ENCODE measurements at places on chromosomes 6 and 20.

DNA sequence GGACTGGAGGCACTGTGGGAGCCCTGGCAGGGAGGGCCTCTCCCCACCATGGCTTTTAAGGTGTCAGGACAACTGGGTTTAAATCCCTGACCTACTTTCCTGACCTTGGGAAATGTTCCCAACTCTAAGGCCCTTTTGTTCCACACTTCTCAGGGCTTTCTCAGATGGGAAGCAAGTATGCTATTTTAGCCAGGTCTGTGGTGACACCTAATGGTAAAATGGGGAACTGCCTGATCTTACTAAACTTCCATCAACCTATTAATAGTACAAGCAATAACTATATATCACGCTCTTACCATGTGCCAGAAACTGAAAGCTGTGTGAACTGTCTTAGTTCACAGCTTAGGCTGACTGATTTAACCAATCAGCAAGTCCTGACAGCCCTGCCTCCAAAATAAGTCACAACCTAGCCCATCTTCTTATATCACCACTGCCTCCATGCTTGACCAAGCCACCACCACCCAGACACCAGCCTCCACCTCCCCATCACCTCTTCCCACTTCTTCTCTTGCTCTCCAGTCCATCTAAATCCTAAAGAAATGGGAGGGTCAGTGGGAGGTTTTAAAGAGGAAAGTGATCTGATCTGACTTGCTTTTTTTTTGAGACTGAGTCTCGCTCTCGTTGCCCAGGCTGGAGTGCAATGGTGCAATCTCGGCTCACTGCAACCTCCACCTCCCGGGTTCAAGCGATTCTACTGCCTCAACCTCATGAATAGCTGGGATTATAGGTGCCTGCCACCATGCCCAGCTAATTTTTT is 6.9 kb upstream of the BLCAP start:
- peak; percentile 67 for DNase-seq

- no peak for DNase-seq
Measured at GRCh38 chr20:18436847-18437246, 30.0 kb downstream of the DZANK1 start.

- no peak for DNase-seq
Measured at GRCh38 chr6:65745614-65746013, 38.6 kb upstream of the EYS start.

DNA sequence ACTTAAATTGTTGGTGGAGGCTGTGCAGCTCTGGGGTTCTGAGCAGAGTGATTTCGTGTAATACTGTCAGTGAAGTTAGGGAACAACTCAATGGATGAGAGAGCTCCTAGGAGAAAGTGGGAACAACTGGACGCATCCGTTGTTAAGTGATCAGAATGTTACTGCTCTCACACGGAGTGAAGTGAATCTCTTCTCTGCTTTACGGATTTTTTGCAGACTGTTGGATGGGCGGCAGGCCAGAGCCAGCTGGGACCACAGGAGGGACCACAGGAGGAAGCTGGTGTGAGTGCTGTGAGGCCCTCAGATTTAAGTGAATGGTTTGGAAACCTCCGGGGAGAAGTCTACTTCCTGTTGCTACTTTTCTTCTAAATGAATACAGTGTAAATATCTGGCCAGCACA is 23.7 kb upstream of the PPP1R14C start:
- no peak for DNase-seq

- DNase-seq = no peak
Measured at GRCh38 chr6:39166912-39167290, 51.9 kb upstream of the SAYSD1 start.

DNA sequence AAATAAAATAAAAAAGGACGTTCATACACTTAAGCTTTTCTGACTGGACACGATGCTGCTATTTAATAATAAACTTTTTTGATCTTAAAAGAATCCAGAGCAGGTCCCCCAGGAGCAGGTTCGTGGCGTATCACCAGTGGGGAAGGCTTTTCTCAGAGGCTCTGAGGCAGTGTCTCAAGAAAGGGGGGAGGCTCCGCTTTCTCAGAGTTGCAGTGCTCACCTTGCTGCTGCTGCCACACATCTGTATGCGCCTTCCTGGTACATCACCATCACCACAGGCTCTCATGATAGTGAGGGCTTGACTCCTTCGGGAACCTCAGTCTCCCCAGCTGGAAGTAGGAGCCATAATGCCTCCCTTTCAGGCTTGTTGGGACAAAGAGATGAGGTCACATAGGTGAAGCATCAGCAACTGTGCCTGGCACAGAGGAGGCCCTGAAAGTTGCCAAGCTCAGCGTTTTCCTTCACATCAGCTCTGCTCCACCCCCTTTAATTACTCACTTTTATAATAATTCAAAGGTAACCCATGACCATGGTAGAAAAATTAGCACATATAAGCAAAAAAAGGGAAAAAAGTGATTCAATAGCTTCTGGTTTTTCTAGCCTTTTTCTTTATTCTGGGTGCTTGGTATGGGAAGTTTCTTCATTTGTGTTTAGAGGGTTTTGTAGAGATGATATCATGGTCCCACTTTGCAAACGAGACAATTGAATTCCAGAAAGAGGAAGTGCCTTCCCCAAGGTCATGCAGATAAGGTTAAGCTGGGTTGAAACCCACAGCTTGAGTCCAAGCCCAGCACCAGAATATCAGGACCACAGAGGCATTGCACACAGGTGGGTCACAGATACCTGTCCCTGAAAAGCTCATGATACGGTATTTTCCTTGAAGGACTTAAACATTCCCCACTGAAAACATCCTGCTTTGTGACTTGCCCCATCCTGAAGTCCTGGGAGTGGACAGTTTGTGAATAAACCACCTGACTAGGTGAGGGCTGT is 24.5 kb downstream of the SRSF3 start:
- no peak for DNase-seq

GRCh38 chr6:93418033-93418407 is 1.3 kb downstream of the EPHA7 start:
- peak; percentile 26 for DNase-seq

- DNase-seq = no peak
Measured at GRCh38 chr6:158207422-158207788, 39.3 kb downstream of the GTF2H5 start.

GRCh38 chr6:34146021-34146782 is at the start of gene GRM4:
GRM4 (minus strand) TSS chr6:34146087; CDS start chr6:34133496, 12,591 bp downstream.
- peak; percentile 67 for DNase-seq

- DNase-seq = no peak
Measured at GRCh38 chr6:72535124-72535523, 86.7 kb upstream of the KCNQ5 start.

GRCh38 chr20:36469973-36470372 is 71.3 kb upstream of the MYL9 start:
- DNase-seq = no peak

GRCh38 chr6:53809691-53810090 is 14.9 kb downstream of the LRRC1 start:
- DNase-seq = no peak

- DNase-seq = no peak
Measured at GRCh38 chr20:61353261-61354000, 101.4 kb downstream of the CDH4 start.

DNA sequence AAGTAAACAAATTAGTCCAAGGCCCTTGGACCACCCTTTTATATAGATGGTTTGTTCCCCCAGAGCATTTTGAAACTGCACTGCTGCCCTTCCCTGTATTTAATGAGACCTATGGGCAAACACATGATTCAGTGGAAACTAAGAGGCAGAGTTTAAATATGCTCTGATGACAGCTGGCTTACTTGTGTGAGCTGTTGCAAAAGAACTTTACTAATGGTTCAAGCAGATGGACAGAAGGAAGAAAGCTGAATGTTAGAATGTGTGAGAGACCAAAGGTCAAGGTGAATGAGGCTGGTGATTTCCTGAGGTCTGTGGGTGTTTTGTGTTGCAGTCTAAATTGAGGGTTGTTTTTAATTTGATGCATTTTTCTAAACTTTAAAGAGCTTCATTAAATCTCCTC is 123.0 kb upstream of the CEP162 start:
- no peak for DNase-seq

DNA sequence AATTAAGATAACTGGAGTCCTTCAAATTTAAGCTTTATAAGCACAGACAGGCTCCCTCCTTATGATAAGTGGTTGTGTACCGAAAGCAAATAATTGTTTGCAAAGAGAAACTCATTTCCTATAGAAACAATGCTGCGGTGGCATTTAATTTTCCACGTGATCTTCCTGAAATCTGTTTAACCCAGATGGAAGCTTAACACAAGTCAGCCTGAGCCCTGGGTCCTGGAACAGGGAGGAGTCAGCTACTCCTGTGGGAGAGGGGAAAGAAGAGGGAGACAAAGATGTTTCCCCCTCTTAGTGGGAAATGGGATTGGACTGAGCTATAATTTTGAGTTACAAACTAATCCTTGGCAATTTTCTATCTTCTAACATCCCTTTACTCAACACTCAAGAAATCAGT is 136.5 kb downstream of the ELOVL4 start:
- DNase-seq = no peak

GRCh38 chr6:111888928-111889695 is 15.9 kb upstream of the FYN start:
- peak; percentile 45 for DNase-seq

- DNase-seq = no peak
Measured at GRCh38 chr6:34938268-34938667, 49.2 kb downstream of the ANKS1A start.

DNA sequence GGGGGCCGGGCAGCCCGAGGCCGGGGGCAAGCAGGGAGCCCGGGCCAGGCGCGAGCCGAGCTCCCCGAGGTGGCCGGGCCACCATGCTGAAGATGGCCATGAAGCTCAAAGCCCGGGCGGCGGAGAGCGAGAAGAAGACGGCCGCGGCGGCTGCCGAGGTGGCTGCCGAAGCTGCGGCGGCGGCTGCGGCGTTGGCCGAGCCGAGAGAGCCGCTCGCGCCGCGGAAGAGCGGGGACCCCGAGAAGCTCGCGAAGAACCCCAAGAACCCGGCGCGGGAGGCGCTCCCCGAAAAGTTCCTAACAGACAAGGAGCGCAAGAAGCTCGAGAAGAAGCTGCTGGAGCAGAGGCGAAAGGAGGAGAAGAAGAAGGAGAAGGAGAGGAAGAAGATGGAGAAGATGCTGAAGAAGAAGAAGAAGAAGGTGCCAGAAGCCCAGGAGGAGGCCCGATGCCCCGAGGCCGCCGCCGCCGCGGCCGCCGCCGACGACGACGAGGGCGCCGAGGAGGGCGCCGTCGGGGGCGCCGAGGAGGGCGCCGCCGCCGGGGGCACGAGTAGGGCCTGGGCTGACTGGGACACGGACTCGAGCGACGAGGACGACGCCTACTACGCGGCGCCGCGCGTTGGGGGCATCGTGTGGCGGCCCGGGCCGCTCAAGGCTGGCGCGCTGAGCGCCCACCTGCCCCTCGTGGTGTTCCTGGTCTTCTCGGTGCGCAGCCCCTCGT is 37.4 kb downstream of the GNAS start:
- peak; percentile 77 for DNase-seq

GRCh38 chr6:96626759-96627364 is 63.9 kb downstream of the FHL5 start:
- peak; percentile 15 for DNase-seq

- no peak for DNase-seq
Measured at GRCh38 chr6:133083248-133083967, 157.7 kb upstream of the EYA4 start.

GRCh38 chr6:27593200-27593818 is 120.4 kb upstream of the ZNF184 start:
- DNase-seq = no peak

DNA sequence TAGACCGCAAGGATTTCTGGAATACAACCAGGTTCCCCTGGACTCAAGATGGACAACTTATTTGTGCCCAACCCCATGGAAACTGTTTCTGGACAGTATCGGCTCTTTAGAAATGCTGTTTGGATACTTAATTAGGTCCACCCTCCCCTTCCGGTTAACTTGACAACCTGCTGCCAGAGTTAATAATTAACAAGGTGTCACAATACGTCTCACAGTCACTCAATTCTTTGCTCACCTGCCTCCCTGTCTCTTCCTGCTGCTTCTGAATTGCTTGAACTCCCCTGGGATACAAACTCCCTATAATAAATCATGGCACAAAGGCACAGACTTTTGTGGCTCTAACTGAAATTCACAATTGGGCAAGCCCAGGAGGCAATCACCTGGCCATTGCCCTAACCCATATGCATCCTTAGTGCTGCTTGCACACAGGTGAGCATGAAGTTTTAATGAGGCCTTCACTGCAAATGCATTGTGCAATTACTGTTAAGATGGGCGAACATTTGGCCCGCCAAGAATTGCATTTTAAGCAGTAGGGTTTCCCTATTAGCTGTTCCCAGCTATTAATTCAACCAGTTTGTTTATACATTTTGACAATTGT is 504.4 kb upstream of the NOX3 start:
- DNase-seq = no peak

GRCh38 chr6:40543146-40543545 is 44.0 kb downstream of the LRFN2 start:
- no peak for DNase-seq

DNA sequence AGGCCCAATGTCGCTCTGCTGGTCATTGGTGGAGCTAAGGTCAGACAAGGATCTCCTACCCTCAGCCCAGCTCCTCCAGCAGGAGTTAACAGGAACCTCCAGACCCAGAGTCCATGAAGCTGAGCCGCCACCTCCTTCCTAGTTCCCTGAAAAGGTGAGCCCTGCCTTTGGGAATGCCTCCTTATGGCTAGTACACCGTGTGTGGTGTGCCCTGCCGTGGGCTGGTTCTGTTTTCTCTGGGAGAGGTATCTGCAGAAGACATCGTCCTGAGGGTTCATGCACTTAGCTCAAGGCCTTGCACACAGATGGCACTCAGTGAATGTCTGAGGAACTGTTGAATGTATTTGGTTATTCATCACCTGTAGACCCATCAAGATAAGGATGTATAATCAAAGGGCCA is 15.3 kb downstream of the BANF2 start:
- DNase-seq = no peak

- DNase-seq = peak; percentile 97
Measured at GRCh38 chr20:63740070-63740626, 572 bp downstream of the SLC2A4RG start.

DNA sequence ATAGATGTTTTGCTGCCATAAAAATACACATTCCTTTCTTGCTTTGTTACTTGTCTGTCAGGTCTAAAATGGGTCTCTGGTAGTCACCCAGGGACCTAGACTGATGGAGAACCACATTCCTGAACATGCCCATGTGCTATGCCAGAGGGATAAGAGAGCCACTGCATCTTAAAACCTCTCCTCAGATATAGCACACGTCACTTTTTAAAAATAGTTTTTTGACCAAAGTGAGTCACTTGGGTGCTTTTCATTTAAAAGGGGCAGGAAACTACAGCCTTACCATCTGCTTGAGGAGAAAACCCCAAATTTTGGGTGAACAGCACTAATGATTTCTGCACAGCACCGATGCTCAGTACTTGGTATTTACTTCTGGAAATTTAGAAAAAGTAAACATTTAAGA is 197.8 kb downstream of the OGFRL1 start:
- no peak for DNase-seq

GRCh38 chr6:14766391-14766994 is 479.4 kb upstream of the JARID2 start:
- no peak for DNase-seq

- DNase-seq = no peak
Measured at GRCh38 chr20:59340201-59340885, 39.9 kb downstream of the EDN3 start.

GRCh38 chr6:15798533-15799255 is 135.9 kb upstream of the DTNBP1 start:
- DNase-seq = no peak

GRCh38 chr20:41258474-41258873 is 59.1 kb downstream of the ZHX3 start:
- no peak for DNase-seq
